ENCODE measurements at places on chromosomes 4 and X.

DNA sequence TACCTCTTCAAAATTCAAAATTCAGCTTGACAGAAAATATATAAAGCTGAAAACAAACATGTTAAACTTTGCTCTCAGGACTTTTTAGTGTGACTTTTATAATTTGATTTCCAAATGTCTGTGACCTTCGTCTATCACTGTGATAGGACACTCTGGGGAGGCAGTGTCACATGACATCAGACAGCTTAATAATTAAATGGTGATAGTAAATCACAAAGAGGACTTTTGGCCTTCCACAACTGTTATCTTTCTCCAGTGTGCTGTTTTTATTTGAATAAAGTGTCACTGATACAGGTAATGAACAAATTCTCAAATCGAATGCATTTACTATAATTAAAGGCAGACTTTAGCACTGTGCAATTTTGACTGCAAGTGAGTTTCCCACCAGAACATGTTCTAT is 83.1 kb downstream of the MID1 start:
- no peak for DNase-seq

DNA sequence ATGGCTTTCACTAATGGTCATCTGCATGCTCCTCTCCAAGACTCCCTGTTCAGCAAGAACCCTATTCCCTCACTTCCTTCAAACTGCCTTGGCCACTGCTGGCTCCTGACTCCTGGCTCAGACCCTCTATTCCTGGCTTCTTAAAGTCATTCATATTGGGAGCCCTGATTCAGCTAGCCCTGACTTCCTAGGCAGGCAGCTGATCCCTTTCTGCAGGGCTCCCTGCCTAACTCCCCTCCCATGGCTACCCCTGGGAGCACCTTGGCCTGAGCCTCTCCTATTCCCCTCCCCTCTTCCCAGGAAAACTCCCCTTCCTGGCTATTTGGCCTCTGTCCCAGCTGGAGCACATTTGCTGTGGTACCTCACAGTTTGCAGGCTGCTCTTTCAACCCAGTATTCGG is 154.9 kb upstream of the PJA1 start:
- no peak for DNase-seq

DNA sequence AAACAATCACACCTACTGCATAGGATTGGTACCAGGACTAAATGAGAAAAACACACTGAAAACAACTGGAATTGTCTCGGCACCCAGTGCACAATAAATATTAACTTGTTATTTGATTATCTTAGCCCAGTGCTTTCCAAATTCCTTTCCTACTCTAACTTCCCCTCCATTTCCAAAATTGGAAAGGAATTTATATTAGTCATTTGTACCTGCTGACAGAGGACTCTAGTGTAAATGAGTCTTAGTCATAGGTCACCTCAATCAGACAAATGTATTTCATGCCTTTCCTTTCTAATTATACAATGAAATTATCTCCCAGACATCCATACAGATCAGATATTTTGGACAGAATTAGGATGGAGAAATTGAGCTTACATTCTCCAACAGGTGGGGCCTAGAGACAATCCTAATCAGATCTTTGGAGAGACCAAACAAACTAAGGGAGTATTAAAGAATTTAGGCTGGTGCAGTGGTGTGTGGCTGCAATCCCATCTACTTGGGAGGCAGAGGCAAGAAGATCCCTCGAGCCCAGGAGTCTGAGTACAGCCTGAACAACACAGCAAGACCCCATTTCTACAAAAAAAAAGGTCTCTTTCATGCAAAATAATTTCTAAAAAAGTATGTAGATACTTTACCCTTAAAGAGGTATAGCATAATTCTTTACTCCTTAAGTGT is 10.1 kb downstream of the SH3D19 start:
- DNase-seq, result no peak

DNA sequence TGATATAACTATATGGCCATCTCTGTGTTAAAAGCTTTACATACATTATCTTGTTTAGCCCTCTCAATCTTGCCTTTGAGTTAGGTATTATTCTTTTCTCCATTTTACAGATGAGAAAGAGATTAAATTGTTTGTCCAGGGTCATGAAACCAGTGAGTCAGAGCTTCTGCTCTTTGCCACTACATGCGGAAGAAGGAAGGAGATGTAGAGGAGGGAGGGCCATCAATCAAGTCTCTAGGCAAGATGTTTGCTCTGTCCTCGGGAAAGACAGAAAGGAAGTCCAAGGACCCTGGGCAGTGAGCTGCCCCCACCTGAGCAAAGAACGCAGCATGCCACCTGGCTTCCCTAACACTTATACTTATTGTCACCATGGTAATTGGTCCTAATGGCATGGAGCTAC is 133.7 kb upstream of the IL1RAPL2 start:
- DNase-seq, result no peak

- no peak for DNase-seq
These were observed 12.0 kb downstream of the P2RY10 start for GRCh38 chrX:78957049-78957767.

DNA sequence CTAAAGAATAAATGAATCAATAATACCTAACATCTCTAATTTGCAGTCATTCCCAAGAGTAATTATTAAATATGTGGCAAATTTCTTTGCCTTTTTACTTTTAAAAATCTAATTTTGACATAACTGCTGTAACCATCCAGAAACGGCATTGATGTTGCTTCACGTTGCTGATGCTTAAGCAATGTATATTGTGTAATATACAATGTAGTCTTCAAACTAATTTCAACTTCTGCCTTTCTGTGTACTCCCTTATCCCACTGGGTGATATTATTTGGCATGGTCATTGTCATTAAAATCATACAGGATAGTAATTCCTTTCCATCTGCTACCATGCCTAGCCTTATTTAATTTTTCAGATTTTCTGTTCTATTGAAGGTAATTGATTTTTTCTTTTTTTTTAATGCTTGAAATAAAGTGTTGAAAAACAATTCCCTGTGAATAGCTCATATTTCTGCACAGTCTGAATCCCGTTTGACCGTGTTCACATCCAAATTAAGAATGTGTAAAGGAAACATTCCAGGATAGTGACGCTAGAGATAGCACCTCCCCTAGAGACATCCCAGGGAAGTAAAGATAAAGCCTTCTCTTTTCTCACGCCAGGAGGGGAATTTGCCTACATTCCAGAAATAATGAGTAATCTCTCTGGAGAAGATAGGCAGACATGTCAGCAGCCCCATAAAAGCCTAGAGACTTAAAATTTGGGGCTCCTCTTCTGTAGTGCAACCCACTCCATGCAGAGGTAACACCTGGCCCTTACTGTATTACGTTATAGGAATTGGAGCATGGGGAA is 8.6 kb downstream of the FAM200B start:
- no peak for DNase-seq

DNA sequence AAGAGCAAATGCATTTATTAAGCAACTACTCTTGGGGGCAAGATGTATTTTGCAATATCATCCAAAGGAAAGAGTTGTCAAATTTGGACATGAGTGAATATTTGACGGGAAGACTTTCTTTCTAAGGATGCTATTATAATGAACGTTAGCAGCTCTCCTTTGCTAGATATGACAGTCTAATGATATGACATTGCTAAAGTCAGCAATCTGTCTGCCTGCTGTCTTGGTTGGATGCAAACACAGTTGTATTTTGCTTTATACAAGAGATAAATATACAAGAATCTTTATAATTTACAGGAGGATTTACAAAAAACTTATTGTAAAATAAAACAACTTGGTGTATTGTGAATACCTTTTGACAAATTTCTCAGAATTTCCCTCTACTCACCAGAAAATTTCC is 37.5 kb downstream of the MAGEC1 start:
- DNase-seq, result no peak

DNA sequence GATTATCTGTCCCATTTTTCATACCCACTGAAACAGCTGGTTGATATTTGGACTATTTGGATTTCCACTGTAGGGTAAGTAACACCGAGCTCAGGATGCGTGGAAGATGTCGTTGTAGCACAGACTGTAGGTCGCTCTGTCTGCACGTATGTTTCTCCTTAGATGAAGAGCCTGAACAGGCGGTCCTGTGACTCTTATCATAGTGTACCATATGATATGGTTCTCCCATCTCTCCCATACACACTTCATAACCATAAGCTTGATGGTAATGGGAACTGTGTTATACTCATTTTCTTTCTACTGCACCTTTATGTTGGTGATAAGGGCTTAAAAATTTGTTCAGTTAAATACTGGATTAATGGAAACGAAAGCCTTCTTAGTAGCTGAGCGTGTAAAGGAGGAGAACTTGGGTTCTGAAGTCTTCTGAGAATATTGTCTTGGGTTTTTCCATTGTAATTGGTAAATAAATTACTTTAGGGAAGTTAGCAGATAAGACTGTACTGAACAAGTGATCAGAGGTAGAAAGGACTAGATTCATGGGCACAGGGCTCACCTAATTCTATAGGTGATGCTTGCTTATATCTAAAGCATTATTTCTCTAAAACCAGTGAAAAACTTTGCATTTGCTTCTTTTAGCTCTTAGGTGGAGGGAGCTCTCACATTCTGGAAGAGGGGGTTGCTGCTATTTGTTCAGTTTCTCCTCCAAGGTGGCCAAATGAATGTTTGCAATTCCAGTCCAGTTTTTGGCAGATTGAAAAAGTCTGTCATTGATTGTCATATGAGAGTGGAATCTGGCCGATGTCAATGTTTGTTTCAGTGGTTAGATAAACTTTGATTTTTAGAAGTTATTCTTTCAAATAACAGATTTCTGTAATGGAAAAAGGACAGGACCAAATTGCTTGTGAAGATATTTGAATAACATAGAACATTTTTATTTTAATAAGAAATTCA is 15.8 kb downstream of the SMAD1 start:
- DNase-seq, result no peak

DNA sequence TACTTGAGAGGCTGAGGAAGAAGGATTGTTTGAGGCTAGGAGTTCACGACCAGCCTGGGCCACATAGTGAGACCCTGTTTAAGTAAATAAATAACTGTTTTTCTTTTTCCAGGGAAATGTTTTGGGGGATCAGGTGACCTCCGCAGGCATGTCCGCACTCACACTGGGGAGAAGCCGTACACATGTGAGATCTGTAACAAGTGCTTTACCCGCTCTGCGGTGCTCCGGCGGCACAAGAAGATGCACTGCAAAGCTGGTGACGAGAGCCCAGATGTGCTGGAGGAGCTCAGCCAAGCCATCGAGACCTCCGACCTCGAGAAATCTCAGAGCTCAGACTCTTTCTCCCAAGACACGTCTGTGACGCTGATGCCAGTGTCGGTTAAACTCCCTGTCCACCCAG is 30.5 kb downstream of the ZBTB49 start:
- DNase-seq, result no peak

GRCh38 chr4:110075083-110075738 is 123.2 kb downstream of the ELOVL6 start:
- DNase-seq, result no peak

- DNase-seq, result no peak
These were observed 96.5 kb upstream of the KLF3 start for GRCh38 chr4:38567457-38567856.

GRCh38 chr4:100190643-100191600 is 654 bp upstream of the DDIT4L start:
- no peak for DNase-seq

DNA sequence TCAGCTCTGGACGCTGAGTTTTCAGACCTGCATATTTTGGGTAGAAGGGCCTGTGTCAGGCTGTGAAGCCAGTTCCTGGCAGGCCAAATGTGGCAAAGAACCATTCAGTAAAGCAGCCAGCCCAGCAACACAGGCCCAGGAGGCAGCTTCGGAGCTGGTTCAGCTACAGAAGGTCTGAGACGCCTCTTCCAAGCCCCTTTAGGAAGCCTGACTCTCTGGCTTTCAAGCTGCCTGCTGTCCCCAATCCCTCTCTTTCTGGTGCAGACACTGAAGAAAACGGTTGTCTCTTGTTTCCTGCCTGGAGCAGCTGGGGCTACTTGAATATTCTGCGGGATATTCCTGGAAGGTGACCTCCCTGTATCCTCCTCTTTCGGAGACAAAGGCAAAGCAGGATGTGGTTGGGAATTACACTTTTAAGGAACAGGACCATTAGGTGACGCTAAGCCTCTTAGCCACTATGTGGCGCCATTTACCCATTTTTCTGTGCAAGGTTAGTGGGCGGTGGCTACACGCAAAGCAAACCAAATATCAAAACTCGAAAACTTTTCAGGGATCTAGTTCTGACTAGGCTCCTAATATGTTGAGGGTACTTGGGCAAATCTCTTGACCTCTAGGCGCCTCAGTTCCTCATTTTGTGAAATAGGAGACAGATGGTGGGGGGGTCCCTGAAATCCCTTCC is 47.2 kb upstream of the LAS1L start:
- DNase-seq, result peak; percentile 60

- no peak for DNase-seq
These were observed 1.2 kb downstream of the SOD3 start for GRCh38 chr4:24796620-24797019.

DNA sequence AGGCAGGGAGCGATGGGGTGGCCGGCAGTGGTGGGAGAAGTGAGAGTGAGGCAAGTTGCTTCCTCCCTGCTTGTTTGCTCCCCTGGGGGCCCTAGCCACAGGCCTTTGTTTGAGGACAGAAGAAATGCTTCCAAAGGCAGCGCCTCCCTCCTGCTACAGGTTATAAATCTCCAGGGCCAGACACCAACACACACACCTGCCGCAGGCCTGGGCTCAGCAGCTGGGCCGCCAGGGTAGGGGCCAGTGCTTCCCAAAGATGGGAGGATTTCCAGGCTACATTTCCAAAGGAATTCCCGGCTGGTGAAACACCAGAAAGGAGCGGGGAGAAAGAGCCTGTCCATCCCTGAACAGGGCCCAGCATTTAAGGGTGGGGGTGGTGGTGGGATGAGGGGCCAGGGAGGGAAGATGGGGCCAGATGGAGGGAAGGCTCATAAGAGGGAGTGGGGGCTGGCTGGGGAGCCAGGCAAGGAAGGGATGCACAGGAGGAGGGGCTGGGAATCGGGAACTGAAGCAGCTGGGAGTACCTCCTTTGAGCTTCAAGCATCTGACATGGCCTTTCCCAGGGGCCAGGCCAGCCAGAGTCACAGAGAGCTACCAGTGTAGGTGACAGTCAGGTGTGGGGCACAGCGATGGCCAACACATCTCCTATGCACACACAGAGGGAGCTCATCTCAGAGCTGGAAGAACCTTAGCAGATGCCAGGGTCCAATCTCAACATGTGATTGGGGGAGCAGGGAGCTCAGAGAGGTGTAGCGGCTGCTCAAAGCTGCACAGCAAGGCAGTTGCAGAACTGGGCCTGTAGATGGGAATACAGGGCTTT is 143.9 kb downstream of the PJA1 start:
- peak; percentile 11 for DNase-seq

- no peak for DNase-seq
These were observed 319.5 kb upstream of the AGA start for GRCh38 chr4:177761692-177762091.

DNA sequence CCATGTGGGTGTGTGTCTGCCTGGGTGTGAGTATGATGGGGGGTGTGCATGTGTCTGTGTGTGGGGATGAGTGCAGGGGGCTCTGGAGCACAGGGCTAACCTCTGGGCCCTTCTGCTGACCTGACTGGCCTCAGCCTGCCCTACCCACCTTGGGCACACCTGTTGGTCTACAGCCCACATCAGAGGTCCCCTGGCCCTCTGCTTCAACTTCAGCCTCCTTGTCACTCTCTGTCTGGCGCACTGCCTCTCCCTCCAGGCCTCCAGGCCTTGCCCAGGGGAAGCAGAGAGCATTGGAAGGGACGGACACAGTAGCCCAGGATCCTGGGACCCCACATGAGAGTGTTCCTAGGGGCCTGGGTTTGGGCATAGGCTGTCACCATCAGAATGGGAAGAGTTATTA is 115.4 kb downstream of the EFNB1 start:
- DNase-seq, result no peak

GRCh38 chrX:8879750-8880149 is 78.6 kb upstream of the FAM9A start:
- DNase-seq, result no peak

- DNase-seq, result no peak
These were observed 53.8 kb downstream of the CPLX1 start for GRCh38 chr4:772118-772517.

- DNase-seq, result no peak
These were observed 84.4 kb upstream of the ARMCX2 start for GRCh38 chrX:101744085-101744484.

Data from NCI-H2171 treated with DMSO at 0.1 percent for 48 hours (cell line).